Natural killer cell treated with Interleukin-12 subunit alpha and Interleukin-12 subunit beta and Interleukin-15 and Interleukin-18, amount 100 ng/mL, for 72 hours (primary cell): ENCODE measurements at places on chromosomes 2 and 18. TPM values are rescaled to one million over a fixed set of nuclear protein-coding genes. Genes with fewer than 3 reads are reported as not detected.

DNA sequence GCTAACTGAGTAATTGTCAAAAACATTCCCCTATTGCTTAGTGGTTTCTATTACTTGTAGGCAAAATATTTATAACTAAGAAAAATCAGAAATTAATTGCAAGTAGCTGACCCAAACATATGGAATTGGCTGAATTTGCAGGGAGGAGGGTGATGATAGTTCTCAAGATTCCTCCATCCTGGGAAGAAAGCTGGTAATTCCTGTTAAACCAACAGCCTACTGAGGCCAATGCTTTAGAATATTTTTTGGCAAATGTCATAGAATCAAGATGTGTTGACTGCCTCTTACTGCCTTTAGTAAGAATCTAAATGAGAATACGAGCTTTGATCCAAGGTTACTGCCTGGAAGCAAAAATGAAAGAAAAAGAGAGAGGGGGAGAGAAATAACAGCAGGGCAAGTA is 120.0 kb downstream of the COL6A3 start:
- no peak for DNase-seq

- no peak for DNase-seq
Measured at GRCh38 chr18:38961880-38962279, 1396.3 kb upstream of the CELF4 start.

DNA sequence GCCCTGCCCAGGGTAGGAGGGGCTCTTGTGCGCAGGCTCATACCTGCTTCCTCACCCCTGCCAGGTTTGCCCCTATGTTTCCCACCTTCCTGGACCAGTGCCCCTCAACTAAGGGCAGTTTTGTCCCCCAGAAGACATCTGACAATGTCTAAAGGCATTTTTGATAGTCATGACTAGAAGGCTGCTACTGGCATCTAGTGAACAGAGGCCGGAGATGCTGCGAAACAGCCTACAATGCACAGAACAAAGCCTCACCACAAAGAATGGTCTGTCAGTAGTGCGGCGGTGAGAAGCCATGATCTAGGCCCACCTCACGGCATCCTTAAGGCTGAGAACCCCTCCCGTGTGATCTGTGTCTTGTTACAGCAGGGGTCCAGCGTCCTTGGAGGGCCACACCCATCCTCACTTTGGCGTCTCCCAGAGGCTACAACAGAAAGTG is 96.0 kb downstream of the TMEM17 start:
- no peak for DNase-seq

DNA sequence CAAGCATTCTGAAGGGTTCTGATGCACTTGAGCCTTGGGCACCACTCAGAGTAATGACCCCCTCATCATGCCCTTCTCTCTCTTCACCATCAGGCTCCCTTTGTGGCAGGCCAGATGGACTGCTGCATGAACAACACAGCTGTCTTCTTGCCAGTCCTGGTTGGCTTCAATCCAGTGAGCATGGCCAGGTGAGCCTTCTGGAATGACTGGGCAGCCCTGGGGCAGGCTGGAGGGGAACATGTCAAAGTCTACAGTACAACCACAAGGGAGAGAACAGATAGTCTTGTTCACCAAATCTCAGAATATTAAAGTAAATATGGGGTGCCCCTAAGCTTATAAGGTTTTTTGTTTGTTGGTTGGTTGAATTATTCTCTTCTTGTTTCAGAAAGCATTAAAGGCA is 4.4 kb downstream of the GCKR start:
- DNase-seq, result no peak

DNA sequence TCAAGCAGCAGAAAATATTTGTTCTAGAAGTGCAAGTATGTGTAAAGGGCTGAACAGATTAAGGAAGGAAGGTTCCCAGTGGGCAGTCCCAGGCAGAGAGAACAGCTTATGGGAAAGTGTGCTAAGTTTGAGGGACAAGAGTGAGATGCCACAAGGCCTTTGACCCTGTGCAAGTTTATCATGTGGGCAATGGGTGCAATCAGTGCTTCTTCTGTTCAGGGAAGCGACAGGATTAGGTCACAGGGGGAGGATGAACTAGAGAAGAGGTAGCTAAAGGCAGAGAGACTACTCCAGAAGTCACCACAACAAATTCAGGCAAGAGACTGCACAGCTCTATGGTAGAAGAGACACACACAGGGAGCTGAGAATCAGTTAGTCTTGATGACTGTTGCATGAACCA is 44.3 kb downstream of the LPIN2 start:
- DNase-seq, result no peak

- DNase-seq, result no peak
Measured at GRCh38 chr2:44055229-44055628, 59.4 kb upstream of the LRPPRC start.

DNA sequence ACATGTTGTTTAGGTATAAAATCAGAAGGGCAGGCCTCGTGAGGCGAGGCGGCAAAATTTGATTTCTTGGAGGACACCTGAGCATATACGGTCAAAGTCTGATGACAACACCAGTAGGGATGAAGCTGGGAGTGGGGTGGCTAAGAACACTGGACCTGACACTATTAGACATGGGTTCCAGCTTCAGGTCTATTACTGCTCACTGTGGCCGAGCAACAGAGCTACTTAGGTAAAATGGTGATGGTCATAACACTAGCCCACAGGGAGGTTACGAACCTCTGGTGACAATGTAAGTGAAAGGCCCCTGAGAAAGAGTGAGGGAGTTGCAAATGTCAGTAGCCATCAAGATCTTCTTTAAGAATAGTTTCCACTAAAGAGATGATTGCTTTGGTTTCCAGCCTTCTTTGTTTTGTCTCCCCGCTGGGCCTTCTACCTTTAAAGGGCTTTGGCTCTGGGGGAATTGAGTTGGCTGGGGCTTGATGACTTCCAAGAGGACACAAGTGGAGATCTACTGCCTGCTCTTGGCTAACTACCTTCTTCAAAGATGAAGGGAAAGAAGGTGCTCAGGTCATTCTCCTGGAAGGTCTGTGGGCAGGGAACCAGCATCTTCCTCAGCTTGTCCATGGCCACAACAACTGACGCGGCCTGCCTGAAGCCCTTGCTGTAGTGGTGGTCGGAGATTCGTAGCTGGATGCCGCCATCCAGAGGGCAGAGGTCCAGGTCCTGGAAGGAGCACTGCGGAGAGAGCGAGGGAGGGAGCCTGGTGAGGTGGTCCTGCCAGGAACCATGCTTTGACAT is 3.5 kb downstream of the IL1B start:
- no peak for DNase-seq

DNA sequence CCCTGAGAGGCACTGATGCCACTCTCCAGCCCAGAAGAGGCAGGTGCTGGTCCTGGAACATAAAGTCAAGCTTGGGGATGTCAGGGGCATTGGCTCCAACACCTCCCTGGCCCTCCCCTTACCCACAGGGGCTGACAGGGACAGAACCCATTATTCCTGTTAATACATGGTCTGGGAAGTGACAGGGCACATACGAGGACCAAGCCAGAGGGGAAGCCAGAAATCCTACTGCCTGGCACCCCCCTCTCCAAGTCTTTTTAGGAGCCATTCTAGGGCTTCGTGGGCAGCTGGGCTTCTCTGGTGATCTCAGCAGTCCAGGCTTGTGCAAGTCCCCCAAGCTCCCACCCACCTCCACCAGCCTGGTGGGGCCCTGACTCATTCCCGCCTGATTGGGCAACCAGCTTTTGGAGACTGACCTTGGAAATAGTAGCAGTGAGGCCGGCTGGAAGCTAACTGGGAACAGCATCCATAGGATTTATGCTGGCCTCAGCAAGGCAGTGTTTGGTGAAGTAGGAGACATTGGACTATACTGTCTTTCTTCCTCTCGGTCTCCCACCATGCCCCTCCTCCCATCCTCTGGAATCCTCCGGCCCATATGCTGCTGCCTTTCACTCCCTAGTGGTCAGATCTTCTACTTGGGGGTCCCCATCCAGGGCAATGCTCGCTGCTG is 86.4 kb upstream of the HK2 start:
- DNase-seq, result no peak

GRCh38 chr2:217838409-217838831 is 164.4 kb downstream of the TNS1 start:
- DNase-seq, result no peak

GRCh38 chr2:187134306-187134705 is 285.3 kb upstream of the ZSWIM2 start:
- no peak for DNase-seq

DNA sequence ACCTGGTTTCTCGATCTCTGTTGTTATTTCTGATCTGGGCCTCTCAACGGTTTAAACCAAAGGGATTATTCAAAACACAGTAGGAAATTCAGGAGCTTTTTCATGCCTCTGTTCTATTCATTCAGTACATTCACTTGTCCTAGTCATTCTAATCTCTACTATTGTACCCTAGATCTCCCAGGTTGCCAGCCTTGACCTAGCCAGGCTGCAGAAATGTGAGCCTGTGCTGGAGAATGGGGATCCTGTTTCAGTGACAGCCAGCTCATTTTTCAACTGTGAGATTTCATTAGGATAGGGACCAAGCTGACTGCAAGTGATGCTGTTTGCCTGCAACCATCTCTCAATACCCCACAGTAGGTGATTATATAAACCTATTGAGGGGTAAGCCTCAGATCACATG is 186.2 kb downstream of the CMPK2 start:
- DNase-seq, result no peak

- DNase-seq, result no peak
Measured at GRCh38 chr18:37385846-37386778, 179.5 kb downstream of the CELF4 start.

DNA sequence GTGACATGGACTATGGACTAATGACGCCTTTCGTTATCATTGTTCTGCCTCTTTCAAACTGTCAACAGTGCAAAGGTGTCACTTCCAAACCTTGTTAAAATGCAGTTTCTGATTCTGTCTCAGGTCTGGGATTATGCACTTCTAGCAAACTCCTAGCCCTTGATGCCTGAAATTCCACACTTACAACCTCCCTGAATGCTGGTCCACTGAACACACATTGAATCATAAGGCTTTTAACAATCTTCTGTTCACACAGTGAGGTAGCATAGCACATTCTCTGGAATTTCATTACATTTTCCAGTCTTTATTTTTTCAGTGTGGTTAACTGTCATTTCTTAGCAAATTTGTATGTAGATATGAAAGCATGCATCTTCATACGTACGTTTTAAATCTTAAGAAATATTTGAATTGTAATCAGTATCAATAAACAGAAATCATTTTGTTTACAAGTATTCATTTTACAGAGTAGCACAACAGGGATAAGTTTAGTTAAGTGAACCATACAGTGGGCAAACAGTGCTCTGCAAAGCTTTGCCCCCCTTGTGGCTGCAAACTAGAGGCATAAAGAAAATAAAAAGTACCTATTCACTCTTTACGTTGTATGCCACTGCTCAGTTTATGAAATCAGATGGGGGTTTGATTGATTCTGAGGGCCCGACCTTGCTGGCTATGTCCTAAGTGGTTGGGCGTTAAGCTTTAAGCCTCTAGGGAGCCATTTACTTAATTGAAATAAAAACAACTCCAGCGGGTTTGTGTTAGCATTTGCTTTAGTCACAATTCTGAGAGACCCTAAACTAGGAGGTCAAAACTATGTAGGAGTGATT is 250.8 kb downstream of the LRRTM1 start:
- DNase-seq, result no peak

- DNase-seq, result no peak
Measured at GRCh38 chr2:86476092-86476491, 34.9 kb downstream of the KDM3A start.

GRCh38 chr2:20728114-20728758 is 61.3 kb downstream of the GDF7 start:
- DNase-seq, result no peak

DNA sequence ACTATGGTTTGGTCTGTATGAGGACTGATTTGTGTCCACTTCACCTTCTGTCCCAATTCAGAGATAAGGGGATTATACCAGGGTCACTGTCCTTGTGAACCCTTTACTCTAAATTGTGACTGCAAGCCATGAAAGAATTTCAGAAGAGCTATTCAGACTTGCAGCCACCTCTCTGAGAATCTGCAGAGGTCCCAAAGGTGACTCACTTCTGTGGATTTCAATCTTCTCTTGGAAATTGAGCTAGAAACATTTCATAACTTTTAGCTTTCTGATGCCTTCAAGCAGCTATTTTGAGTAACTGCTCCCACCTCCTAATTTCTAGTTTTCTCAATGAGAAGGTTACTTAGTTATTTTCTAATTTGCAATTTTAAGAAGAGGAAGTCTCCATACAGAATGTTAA is 1242.4 kb upstream of the ACVR2A start:
- no peak for DNase-seq

GRCh38 chr2:39107724-39108273 is 13.1 kb downstream of the SOS1 start:
- DNase-seq, result no peak

GRCh38 chr2:213175673-213176247 is 24.3 kb upstream of the IKZF2 start:
- no peak for DNase-seq

DNA sequence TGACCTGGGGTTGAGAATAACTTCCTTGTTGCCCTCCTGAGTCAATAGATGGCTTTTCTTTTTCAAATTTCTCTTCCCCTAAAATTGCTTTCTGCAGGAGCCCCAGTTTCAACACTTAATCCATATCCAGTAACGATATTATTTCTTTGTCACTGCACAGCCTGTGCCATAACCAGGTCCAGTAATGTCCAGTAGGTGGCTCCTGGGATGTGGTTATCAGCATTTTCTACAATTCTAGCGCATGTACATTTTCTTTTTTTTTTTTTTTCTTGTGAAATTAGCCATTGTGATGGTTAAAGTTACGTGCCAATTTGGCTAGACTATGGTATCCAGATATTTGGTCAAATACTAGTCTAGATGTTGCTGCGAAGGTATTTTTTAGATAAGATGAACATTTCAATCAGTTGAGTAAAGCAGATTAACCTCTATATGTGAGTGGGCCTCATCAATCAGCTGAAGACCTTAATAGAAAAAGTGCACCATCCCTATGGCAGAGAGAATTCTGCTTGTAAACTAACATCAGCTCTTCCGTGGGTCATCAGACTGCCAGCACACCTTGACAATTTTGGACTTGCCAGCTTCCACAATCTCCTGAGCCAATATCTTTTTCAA is 72.9 kb upstream of the SCG2 start:
- DNase-seq, result no peak

DNA sequence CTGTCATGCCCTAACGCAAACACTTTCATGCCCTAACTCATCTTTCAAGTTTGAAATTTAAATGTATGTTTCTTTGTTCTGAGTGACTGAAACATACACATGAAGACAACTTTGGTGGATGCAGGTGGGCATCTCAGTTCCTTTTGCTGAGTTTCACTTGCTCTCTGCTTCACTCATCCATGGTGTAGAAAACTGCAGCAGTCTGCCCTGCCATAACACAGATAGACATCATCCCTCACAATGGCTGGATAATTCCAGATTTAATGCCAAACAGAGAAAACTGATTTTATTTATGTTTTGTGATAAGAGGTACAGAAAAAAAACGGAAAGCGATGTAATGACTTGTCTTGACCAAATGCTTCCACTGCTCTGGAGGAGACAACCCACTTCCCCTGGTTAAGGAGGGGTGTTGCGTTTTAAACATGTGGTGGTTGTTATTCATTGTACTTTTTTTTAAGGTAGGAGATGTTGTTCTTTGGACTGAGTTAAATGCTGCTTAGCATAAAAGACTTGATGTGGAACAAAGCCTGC is 70.4 kb downstream of the RHBDD1 start:
- no peak for DNase-seq

Gene HOXD1
- not detected for total RNA-seq

Gene CRYBA2
- not detected for total RNA-seq

Gene SERPINB5
- not detected for total RNA-seq

Gene UGT1A10
- total RNA-seq, result not detected

Gene LYG2
- not detected for total RNA-seq

Gene RAD51AP2
- total RNA-seq, result not detected

Gene XIRP2
- not detected for total RNA-seq

Gene GPR75
- 3.9 TPM for total RNA-seq
